ENCODE measurements at places on chromosomes 2 and 18. TPM values are rescaled to one million over a fixed set of nuclear protein-coding genes. Genes with fewer than 3 reads are reported as not detected.
A peak's percentile ranks its signal among the peaks of the same experiment; 100 is the strongest.

DNA sequence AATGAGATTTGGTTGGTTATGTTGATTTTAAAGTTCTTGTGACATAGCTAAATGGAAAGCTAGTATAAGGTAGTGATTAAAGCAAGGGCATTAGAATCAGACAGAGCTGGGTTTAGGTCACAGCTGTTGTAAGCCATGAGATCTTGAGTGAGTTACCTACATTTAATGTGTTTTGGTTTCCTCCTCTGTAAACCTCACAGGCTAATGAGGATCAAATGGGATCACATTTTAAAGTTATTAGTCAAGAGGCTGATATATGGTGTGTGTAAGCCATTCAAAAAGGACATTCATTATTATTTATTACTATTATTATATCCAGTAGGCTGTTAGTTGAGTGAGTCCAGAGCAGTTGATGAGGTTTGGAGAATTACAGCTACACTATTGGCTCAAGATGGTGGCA, 416.2 kb downstream of the IRS1 start:
- no peak overlapping the region for H3K4me3 ChIP-seq
- no peaks in the 10 kb centered on the region for H3K27me3 ChIP-seq
- no peak for DNase-seq

GRCh38 chr2:156110890-156111289, 221.6 kb downstream of the NR4A2 start:
- no peak overlapping the region for H3K4me3 ChIP-seq
- no peak for DNase-seq
- H3K4me1 ChIP-seq, result no peaks in the 10 kb centered on the region
- no peaks in the 10 kb centered on the region for H3K27me3 ChIP-seq

DNA sequence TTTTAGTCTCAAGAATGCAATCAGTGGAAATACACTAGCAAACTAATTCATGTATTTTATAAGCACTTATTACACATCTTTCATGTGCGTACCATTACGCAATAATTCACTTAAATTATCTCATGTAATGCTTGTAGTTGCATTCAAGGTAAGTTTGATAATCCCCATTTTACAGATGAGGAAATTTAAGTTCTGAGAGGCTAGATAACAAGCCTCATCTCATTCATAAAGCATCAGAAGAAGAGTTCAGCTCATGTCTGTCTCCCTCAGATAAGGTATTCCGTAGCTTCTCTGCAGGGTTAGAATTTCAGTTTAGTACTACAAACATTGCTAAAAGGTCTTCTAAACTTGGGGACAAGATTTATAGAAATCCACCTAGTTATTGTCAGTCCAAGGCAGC, 47.8 kb downstream of the HNMT start:
- no peak overlapping the region for H3K27ac ChIP-seq
- H3K4me3 ChIP-seq, result no peak overlapping the region
- no peaks in the 10 kb centered on the region for H3K4me1 ChIP-seq
- no peaks in the 10 kb centered on the region for H3K36me3 ChIP-seq
- DNase-seq, result no peak

GRCh38 chr2:186591506-186591890, 1.6 kb downstream of the ITGAV start:
- peak overlapping the region; percentile 84 for H3K4me3 ChIP-seq
- H3K36me3 ChIP-seq, result no peaks in the 10 kb centered on the region
- DNase-seq, result no peak

GRCh38 chr2:113255140-113256070, 23.3 kb downstream of the PAX8 start:
- H3K4me3 ChIP-seq, result no peak overlapping the region
- no peak overlapping the region for H3K27ac ChIP-seq
- no peak for DNase-seq
- no peaks in the 10 kb centered on the region for H3K27me3 ChIP-seq
- no peaks in the 10 kb centered on the region for H3K4me1 ChIP-seq

DNA sequence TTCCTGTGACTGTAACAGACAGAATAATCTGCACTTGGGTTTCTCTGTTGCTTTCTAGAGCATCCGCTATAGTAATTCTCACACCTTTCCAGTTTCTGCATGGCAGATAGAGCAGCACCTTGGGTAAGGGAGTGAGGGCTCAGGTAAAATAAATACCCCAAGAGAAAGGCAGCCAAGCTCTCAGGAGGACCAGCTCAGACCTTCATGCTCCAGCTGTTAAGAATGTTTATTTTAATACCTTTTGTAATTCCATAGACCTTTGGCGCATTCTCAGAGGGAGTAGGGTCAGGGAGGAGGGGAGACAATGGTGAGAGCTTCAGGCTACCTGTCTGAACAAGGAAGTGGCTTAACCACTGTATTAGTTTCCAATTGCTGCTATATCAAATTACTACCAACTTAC, 16.2 kb upstream of the TMEM178A start:
- H3K27me3 ChIP-seq, result no peaks in the 10 kb centered on the region
- no peaks in the 10 kb centered on the region for H3K36me3 ChIP-seq
- H3K27ac ChIP-seq, result no peak overlapping the region
- H3K4me1 ChIP-seq, result no peaks in the 10 kb centered on the region

GRCh38 chr2:108257757-108258331, 18.1 kb downstream of the SULT1C3 start:
- no peaks in the 10 kb centered on the region for H3K36me3 ChIP-seq
- DNase-seq, result no peak
- H3K4me1 ChIP-seq, result no peaks in the 10 kb centered on the region

DNA sequence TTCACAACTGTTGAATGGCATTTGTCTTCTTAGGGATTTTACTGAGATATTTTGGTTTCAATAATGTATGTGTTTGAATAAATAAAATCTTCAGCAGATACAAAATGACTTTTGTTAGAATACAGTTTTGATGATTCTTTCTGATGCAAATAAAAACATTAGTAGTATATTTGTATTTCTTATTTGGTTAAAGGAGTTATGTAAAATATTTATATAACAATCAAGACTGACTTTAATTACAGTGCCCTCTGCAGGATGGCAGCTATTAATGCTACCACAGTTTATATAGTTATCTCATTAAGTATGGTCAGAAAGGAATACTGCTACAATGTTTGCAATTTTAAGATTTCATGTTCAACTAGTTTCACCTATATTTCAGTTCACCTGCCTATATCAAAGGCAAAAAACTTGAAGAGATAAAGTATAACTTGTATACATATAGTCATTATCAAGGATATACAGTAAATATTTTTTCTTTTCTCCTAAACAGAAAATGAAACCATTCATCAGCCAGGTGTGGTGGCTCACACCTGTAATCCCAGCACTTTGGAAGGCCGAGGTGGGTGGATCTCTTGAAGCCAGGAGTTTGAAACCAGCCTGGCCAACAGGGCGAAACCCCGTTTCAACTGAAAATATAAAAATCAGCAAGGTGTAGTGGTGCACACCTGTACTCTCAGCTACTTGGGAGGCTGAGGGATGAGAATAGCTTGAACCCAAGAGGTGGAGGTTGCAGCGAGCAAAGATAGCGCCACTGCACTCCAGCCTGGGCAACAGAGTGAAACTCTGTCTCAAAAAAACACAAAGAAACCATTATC, 19.8 kb downstream of the ARL5A start:
- no peaks in the 10 kb centered on the region for H3K36me3 ChIP-seq
- H3K4me1 ChIP-seq, result no peaks in the 10 kb centered on the region
- no peak overlapping the region for H3K4me3 ChIP-seq
- no peaks in the 10 kb centered on the region for H3K27me3 ChIP-seq
- H3K27ac ChIP-seq, result no peak overlapping the region

DNA sequence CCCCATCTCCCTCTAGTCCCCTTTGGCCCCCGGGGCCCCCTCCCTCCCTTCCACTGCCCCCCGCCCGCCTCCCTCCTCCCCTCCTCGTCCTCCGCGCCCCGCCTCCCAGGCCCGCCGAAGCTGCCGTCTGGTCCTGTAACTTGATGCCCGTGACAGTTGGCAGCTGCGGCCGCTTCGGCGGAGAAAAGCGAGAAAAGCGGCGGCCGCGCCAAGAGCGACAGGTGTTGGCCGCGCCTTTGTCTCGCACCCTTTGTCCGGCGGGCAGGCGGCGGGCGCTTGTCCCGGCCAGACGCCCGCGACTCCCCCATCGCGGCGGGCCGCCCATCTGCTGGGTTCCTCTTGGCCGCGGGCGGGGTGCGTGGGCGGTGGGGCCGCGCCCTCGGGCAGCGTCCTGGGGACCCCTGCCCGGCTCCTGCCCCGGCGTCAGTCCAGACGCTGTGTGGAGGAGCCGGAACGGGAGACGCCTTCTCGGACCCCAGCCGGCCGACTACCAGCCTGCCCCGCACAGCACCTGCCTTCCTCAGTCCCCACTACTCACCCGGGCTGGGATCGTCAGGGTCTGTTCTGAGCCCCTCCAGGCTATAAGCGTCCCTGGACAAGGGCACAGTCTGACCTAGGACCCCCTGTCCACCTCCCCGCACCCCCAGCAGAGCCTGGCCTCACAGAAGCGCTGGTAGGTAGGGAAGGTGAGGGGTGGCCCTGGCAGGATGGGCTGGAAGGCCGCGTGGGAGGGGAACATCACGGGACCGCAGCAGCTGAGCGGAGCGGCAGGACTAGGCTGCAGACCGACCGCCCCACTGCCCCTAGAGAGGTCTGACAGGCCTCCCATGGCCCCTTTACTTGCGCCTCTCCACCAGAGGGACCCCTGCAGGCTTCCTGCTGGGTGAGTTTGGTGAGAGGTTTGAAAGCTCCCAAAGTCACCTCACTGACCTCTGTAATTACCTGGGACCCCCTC, 1.2 kb upstream of the HES6 start:
- H3K4me1 ChIP-seq, result peaks cover 2% of the 10 kb centered on the region
- no peaks in the 10 kb centered on the region for H3K36me3 ChIP-seq
- H3K27me3 ChIP-seq, result no peaks in the 10 kb centered on the region
- peak; percentile 47 for DNase-seq
- H3K27ac ChIP-seq, result no peak overlapping the region

DNA sequence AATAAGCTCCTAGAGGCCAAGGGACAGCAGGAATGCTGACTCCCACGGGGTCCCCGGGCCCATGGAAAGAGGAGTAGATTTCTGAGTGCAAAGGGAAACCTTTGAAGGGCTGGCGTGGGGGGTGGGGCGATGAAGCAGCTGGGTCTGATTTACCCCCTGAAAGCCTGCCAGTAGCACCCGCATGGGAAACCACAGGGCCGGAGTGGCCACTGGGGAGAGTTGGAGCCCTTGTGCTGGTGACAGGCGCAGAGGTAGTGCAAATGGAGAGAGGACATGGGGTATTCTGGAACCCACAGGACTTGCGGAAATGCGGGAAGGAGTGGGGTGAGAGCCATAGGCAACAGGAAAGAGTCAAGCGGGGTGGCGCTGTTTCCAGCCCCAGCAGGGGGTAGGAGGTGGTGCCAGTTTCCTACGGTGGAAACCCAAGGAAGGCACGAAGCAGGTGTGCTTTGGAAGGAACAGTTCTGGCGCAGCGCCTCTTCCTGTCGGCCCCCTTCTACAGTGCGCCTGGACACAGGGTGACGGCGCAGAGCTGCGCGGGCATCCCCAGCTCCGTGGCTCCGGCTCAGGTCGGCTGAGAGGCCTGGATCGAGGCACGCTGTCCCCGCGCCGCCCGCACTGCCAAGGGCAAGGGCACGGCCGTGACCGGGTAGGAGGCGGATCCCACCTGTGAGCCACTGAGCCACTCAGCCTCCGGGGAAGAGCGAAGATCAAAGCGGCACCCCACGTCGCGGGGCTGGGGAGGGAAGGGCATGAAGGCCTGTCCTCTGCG, 149.0 kb upstream of the GLI2 start:
- peaks cover 5% of the 10 kb centered on the region for H3K4me1 ChIP-seq
- no peak for DNase-seq
- H3K4me3 ChIP-seq, result no peak overlapping the region
- no peaks in the 10 kb centered on the region for H3K27me3 ChIP-seq

GRCh38 chr2:238650536-238650935, 197.3 kb upstream of the TWIST2 start:
- H3K27ac ChIP-seq, result no peak overlapping the region
- no peaks in the 10 kb centered on the region for H3K4me1 ChIP-seq
- H3K27me3 ChIP-seq, result no peaks in the 10 kb centered on the region
- no peak overlapping the region for H3K4me3 ChIP-seq
- DNase-seq, result no peak

DNA sequence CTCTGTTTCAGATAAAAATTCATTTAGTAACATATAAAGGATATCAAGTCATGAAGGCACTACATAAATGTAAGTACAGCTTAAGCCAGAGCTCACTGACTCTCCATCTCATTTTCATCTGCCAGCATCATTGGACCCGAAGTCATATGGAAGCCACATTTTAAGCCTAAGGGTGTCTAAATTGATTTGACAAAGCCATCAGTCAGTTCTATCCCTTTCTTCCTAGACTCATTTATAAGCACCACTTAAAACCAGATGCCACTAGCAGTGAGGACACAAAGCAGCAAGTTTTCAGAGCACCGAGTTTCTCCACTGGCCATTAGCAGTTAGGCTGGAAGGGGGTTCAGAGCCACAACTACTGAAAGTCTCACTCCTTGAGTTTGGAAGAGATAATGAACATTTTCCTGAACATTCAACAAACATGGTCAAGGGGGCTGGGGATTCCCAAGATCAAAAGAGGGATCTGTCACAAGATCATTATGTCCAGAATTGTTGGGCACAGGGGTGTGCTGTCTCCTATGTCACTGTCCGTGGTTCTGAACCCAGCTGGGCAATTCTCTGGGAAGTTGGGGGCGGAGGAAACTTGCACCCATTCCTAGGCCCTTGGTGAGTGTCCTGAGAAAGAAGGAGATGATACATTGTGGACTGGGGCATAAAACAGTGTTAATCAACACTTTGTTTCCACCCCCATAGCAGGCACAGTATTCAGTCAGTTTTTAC, 158.5 kb upstream of the LMAN1 start:
- peaks cover 25% of the 10 kb centered on the region for H3K4me1 ChIP-seq
- no peaks in the 10 kb centered on the region for H3K36me3 ChIP-seq

DNA sequence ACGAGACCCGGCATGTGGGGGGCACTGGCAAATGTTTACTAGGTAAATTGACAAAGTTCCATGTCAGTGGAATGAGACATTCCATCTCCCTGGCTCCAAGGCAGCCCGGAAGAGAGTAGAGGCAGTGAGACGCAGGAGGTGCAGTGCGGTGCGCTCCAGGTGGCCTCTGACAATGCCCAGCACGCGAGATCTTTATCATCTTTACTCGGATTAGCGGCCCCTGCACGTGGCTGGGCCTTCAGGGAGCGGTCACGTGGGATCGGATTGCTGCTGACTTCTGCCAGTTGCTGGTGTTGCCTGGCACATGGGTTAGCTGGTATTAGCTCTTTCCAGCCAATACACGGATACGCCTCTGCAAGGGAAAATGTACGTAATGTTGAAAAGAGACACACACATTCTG, 151.2 kb upstream of the ALKAL2 start:
- no peak overlapping the region for H3K27ac ChIP-seq
- H3K4me1 ChIP-seq, result no peaks in the 10 kb centered on the region
- H3K27me3 ChIP-seq, result no peaks in the 10 kb centered on the region
- no peaks in the 10 kb centered on the region for H3K36me3 ChIP-seq
- no peak for DNase-seq
- no peak overlapping the region for H3K4me3 ChIP-seq

- peak overlapping the region; percentile 2 for H3K4me3 ChIP-seq
- H3K36me3 ChIP-seq, result no peaks in the 10 kb centered on the region
- H3K4me1 ChIP-seq, result peaks cover 2% of the 10 kb centered on the region
- peak overlapping the region; percentile 98 for H3K27ac ChIP-seq
- no peak for DNase-seq
- H3K27me3 ChIP-seq, result no peaks in the 10 kb centered on the region
These were observed 61.3 kb downstream of the TMEM247 start for GRCh38 chr2:46540496-46541331.

The CHRNG gene
- total RNA-seq, result not detected

The CHRND gene
- not detected for total RNA-seq

The ACVR1C gene
- total RNA-seq, result 0.45 TPM

The RUFY4 gene
- 0.11 TPM for total RNA-seq
